ENCODE measurements at places on chromosomes 3 and 15.

GRCh38 chr15:74315626-74316025, 51.8 kb downstream of the CYP11A1 start:
- DNase-seq, result no peak

DNA sequence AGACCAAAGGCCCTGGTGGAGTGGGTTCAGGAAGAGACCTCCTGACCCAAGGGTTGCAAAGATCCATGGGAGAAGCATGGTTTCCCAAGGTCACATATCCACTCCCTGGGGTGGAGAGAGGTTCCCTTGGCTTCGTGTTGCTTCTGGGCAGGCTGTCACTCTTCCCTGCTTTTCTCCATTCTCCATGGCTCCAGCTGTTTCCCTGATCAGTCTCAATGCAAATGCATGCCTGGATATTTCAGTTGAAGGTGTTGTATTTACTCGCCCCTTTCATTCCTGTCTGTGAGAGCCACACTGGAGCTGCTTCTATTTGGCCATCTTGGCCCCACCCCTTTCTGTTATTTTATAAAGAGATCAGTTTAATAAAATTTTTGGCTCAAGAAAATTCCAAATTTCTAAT, 95.0 kb upstream of the PLSCR4 start:
- no peak for DNase-seq

- no peak for DNase-seq
Measured at GRCh38 chr3:64634417-64634816, 53.4 kb downstream of the ADAMTS9 start.

DNA sequence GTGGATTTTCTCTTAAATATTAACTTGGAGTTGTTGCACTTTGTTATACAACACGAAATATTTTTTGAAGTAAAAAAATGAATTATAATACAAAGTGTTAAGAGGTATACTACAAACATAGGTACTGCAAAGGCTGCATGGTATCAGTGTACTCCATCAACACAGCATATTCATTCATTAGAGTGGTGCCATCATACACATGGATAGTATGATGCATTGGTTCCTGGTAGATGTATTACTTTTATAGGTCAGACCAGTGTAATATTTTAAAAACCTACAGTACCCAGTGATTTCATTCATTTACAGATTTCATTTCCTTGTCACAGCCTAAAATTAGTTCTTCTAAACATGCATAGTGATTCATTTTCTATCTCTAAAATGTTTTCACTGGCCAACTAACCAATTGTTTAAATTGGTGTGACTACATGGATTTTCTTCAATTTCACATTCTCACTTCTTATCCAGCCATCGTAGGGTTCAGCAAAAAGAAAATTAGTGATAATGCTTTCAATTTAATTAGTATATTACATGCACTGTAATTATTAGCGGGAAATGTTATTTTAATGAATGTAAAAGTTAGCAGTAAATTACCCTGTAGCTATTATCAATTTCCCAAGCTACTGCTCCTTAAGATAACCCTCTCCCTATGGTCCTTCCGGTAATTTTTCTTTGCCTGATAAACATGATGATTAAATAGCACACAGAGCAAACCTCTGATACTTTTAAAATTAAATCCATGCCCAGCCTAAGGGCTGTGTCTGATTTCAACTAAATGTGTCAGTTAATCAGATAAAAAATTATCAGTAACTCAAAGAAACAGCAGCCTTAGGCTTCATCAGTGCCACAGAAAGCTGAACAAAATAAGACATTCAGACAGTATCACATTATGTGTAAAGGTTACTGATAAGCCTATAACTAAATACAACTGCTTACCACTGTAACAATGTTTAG, 68.4 kb downstream of the DPH6 start:
- DNase-seq, result no peak

- no peak for DNase-seq
Measured at GRCh38 chr15:73882761-73883419, 9.5 kb downstream of the TBC1D21 start.

DNA sequence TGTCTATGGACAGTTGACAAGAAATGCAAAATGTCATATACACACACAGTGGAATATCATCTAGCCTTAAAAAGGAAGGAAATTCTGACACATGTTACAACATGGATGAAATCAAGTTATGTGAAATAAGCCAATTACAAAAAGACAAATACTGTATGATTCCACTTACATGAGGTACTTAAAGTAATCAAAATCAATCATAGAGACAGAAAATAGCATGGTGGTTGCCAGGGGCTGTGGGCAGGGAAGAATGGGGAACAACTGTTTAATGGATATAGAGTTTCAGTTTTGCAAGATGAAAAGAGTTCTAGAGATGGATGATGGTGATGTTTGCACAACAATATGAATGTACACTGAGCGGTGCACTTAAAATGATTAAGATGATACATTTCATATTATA, 613.8 kb upstream of the ZNF385D start:
- DNase-seq, result no peak

DNA sequence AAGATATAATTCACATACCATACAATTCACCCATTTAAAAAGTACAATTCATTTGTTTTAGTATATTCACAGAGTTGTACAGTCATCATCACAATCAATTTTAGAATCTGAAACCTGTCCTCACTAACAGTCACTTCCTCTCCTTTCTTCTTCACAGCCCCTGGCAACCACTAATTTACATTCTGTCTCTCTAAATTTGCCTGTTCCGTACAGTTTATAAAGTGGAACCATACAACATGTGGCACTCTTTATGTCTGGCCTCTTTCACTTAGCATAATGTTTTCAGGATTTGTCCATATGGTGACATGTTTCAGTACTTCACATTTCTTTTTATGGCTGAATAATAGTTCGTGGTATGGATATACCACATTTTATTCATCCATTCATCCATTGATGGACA, 22.7 kb downstream of the ERICH6 start:
- DNase-seq, result no peak

- no peak for DNase-seq
Measured at GRCh38 chr3:130857336-130858026, 36.4 kb upstream of the ATP2C1 start.

DNA sequence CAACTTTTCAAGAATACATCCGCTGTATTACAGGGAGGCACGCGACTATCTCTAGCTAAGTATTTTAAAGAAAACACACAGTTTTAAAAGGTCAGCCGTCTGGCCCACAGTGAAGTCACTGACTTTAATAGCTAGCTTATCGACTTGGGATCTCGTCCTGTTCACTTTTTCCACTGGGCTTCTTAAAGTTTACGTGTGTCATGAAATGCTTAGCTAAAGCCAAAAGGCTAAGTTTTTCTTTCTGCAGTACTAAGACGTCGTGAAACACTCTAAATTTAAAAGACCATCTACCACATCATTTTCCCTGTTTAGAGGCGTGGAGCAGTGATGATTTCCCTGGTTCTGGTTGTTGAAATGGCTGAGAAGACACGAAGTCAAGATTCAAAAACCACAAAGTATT, 27.1 kb downstream of the LRIG1 start:
- DNase-seq, result no peak

DNA sequence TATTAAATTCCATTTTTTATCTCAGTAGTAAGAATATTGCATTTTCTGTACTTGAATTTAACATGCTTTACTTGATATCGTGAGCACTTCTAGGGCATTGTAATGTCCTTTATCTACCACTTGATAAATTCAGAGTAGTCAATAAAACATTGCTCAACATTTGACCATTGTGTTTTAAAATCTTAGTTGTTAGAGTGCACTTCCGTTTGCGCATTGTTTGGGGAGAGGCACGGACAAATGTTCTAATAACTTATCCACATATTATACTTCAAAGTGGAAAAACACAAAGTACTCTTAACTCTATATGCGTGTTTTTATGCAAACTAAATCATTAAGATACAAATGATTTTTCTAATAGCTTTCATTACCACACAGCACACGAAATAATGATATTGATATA, 419 bp downstream of the FAM227B start:
- no peak for DNase-seq

GRCh38 chr3:10548992-10549391, 43.6 kb upstream of the ATP2B2 start:
- DNase-seq, result no peak

DNA sequence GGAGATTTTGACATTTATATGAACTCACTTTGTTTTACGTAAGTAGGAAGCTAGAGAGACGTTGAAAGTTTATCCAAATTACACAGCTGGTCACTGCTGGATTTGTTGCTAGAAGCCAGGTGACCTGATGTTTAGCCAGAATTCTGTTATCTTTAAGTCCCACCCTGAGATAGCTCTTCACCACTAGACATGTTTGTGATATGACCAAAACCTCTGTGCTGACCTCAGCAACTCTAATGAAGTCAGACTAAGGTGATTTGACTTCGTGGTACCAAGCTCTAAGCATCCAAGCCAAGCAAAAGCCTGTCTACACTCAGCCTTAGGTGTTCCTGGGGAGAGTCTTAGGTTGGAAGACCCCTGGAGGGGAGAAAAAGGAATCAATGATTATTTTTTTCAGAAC, 102.4 kb downstream of the ARRDC4 start:
- no peak for DNase-seq

DNA sequence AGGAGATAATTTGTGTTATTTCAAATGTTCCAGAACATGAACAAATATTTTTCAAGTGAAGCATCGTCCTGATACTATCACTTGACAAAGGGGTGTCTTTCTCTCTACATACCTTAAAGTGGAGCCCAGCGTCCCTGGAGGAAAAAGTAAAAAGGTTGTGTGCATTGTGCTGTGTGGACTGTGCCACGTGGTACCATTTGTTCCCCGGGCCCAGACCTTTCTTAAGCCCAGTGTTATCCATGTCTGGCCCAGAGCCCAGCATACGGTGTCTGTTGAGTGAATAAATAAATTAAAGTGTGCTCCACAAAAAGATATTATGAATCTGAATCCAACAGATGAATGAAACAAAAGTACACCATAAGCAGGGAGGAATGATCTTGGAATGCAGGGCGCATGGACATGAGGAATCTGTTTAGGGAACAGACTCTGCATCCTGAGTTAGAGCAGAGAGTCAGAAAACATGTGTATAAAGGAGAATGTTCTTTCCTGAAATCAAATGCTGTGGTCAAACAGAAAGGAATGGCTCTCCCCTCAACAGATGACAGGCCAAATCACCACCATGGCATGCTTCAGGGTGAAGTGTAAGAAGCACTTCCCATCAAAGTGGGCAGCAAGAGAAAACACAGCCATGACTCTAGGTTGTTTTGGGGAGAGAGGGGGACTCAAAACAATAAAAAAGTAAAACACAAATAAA, 8.1 kb upstream of the PRSS50 start:
- DNase-seq, result no peak

GRCh38 chr3:156535162-156535627, 19.7 kb downstream of the SSR3 start:
- DNase-seq, result no peak

DNA sequence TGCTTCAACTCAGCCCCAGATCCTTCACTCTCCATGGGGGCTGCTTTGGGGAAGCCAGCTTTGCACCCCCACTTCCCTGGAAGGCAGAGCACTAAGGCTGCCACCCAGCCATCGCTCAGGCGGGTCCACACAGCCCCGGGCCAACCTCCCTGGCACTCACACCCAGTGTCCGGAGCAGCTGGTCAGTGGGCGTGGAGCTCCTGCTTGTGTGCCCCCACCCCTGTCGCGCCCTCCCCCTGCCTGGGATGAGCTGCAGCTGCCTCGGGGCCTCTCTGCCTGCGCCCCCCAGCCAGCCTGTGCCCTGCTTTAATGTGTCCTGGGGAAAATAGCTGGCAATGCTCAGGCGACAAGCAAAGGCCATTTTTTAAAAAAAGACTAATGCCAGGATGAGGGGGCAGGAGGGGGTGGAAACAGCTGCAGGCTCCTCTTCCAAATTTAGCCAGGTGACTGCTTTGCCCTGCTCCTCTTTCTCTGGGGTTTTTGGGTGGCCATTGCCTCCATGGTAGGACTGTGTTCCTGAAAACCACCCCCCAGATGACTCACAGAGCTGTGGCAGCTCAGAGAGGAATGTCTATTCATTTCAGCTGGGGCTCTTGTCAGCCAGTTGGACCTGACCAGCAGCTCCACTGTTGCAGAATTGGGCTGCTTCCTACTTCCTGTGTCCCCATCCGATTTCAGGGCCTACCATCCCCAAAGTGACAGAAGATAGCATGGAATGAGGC, 65.0 kb downstream of the CEMIP start:
- no peak for DNase-seq

GRCh38 chr3:103136621-103137020, 701.8 kb downstream of the ZPLD1 start:
- DNase-seq, result no peak

GRCh38 chr15:46872981-46873330, 844.3 kb upstream of the SEMA6D start:
- no peak for DNase-seq

DNA sequence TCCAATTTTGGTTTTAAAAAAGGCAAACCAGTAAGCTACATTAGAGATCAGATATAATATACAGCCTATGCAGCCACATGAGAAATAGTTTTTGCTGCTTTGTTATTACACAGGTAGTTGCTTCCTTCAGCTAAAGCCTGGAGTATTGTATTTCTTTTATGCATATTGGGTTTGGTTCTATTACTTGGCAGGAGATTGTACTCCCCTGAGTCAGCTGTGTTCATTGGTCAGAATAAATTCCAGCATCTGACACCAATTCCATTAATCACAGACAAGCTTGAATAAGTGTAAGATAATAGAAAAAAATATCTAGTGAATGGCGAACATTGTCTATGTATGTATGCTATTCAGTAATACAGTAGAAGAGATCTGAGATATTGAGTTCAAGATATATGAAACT, 26.1 kb upstream of the ZCWPW2 start:
- no peak for DNase-seq

- no peak for DNase-seq
Measured at GRCh38 chr3:193783166-193783896, 190.3 kb downstream of the OPA1 start.

- no peak for DNase-seq
Measured at GRCh38 chr15:55168350-55168974, 28.3 kb downstream of the RSL24D1 start.

GRCh38 chr3:28835249-28835648, 445.6 kb upstream of the RBMS3 start:
- DNase-seq, result no peak

Measured in activated gamma-delta T cell (primary cell).